Astrocyte of the spinal cord (primary cell): ENCODE measurements at places on chromosomes 11 and 22.

DNA sequence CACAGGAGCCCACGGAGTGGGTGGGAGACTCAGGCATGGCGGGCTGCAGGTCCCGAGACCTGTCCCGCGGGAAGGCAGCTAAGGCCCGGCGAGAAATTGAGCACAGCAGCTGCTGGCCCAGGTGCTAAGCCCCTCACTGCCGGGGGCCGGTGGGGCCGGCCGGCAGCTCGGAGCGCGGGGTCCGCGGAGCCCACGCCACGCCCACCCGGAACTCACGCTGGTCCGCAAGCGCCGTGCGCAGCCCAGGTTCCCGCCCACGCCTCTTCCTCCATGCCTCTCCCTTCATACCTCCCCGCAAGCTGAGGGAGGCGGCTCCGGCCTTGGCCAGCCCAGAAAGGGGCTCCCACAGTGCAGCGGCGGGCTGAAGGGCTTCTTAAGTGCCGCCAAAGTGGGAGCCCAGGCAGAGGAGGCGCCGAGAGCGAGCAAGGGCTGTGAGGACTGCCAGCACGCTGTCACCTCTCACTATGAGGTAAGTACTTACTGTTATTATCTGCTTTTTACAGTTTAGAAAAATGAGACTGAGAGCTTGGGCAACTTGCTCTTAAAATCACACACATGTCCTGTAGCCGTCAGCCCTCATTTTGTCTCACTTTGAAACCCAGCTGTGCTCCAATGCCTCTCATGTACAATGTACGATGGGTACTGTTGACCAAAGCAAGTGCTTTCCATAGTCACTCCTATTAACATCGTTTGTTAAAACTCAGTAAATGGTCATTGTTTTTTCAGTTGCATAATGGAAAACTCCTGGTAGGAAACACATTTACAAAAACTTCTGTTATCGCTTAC, 12.2 kb upstream of the OR10D3 start:
- no peak for DNase-seq

- DNase-seq = no peak
These were observed 3.3 kb downstream of the SGSM1 start for GRCh38 chr22:24809331-24809730.

DNA sequence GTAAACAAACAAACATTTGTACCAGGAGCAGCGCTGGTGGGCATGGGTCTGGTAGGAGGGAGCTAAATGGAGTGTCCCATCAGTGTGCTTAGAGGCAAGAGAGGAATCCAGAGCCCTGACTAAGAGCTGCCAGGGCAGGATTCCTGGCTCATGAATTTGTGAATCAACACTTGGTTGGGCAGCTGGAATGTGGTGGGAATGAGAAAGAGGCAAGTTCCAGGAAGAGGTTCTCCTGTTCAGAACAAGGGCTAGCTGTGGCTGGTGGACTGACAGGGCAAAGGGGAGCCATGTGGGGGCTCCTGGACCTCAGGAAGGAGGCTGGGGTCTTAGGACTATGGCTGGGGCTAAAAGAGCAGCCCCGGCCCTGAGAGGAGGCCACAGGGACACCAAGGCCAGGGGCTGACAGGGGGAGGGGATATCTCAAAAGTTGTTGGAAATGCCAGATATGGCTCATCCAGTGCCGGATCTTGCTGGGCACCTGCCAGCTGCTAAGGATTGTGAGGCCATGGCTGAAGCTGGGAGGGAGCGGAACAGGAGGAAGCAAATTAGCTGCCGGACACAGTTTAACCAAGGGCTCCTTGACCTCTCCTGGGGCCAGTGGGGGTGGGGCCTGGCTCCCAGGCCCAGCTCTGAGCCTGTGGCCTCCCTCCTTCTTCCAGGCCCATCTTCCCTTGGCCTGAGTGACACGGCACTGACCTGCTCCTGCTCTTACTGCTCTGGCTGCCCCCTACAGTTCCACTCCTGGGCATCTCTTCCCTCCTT, 14.6 kb upstream of the P2RY6 start:
- DNase-seq = peak; percentile 94

DNA sequence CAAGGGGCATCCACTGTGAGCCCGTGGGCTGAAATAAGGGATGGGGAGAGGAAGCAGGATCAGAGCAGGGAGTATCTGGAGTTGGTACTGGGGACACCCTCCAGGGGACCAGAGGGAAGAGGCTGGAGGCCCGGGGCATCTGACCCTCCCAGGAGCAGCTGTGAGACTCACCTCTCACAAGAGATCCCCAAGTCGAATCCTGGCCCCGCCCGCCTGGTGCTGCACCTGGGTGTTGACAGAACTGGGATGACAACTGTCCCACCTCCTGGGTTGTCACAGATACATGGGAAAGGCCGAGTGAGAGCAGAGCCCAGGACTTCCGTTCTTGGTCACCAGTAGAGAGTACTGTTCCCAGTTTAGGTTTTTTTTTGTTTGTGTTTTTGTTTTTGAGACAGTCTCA, 78.9 kb downstream of the CELSR1 start:
- no peak for DNase-seq

- DNase-seq = no peak
These were observed 75.8 kb downstream of the NAT10 start for GRCh38 chr11:34181251-34181650.

DNA sequence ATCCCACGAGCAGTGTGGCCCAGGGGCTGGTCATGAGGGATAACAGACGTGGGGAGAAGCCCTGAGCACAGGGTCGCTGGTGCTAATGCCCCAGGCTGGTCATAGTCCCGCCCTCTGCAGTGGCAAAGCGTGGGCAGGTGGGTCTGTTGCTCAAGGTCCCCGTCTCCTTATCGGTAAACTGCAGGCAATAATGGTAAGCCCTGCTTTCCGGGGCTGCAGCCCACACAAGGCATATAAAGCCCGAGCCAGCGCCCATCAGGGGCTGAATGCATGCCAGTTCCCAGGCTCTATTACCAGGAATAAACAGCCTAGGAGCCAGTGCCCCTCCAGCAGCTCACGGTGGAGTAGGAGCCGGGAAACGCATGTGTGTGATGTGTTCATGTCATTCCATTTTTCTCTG, 261.0 kb downstream of the BRD1 start:
- no peak for DNase-seq

- no peak for DNase-seq
These were observed 73.2 kb downstream of the FAT3 start for GRCh38 chr11:92297567-92298553.

DNA sequence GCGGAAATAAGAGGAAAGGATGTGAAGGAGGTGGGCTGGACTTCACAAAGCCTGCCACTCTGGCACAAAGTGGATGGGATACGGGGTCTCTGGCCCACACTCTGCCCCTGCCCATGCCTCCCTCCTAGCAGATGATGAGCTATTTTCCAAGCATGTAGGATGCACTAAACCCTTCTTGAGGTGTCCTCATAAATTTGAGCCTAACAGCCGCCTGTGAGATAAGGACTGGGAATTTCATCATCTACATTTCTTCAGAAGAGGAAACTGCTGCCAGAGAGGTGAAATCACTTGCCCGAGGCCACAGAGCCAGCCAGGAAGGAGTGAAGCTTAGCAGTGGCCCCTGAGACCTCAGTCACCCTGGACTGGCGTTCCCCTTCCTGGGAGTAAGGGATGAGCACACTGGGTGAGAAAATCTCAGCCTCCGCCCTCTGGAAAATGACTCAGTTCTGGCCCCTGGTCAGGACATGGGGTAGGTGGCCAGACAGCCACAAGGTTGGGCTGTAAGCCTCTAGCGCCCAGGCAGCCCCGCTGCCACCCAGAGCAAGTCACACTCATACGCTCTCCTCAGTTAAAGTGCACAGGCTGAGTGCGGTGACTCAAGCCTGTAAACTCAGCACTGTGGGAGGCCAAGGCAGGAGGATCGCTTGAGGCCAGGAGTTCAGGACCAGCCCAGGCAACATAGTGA, 27.9 kb downstream of the MB start:
- peak; percentile 44 for DNase-seq

DNA sequence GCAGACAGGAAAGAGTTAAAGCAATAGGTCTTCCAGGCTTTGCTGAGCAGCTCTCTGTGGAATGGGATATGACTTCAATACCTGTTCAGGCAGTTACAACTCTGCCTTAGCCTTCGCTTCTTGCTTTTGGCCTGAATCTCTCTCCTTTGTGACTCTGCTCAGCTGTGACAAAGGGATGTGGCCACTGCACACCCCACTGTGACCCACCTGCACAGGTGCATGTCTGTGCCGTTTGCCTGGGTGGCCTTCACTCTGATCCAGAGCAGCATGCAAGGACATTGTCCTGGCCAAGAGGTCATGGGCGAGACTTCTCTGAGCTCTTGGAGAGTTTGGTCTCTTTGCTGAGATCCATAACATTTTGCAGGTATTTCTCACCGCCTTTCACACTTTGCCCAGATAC, 891.3 kb downstream of the BRD1 start:
- no peak for DNase-seq

GRCh38 chr11:36160091-36160490, 129.1 kb downstream of the COMMD9 start:
- DNase-seq = no peak

DNA sequence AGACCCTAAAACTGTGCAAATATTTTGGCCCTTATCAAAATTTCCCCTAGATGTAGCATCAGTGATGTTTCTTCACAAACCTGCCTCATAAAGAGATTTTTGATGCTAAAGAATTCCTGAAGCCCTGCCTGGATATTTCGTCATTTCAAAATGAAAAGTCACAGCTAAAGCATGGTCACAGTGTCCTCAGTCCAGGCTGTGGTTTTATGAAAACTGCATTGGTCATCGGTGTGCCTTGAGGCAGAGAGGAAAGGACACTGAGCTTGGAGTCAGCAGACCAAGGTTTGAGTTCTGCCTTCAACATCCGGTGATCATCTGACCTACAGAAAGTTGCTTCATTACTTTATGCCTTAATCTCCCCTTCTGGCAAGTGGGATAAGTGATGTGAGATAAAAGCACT, 34.8 kb upstream of the ALKBH3 start:
- no peak for DNase-seq

DNA sequence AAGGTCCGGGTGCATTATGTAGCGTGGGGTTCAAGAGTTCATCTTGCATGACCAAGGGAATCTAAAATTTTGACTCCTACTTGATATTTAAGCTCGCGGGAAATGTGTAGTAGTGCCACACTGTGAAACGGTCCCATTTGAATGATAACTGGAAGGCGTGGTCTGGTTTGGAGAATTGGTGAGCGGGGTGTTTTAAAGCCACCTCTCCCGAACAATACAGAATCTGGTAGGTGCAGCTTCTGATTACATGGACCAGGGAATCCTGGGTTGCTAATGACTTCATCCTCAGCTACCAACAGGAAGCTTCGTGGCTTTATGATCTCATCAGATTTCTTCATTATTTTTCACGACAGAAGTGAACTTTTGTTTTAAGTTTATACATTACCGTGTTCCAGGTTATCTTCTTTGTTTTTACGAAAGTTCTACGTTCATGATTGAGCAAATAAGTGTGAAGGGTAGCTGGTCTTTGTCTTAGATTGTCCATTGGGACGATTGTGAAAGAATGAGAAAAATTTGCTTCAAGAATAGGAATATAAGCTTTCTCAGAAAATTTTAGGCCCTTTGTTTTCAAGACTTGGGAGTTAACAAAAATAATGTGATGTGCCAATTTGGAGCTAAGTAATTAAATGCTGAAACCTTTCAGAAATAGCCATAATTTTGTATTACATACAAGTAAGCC, 1.7 kb downstream of the QSER1 start:
- peak; percentile 89 for DNase-seq

DNA sequence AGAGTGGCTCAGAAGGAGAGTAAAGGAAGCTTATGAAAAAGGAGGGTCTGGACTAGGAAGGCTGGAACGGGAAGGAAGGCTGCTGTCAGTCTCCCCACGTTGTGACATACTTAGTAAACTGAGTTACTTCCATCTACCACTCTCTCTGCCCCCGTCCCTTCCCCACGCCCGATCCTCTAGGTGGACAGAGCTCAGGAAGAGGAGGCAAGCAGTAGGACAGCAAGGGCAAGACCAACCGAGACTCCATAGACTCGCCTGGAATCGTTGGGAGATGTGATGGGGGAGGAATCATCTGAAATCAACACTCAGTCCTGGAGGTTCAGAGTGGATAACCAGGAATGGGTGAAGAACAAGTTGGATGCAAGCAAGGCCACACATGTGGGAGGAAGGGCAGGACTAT, 240.7 kb downstream of the BUD13 start:
- no peak for DNase-seq

GRCh38 chr11:87275176-87275575, 237.4 kb downstream of the TMEM135 start:
- DNase-seq = no peak

- DNase-seq = no peak
These were observed 59.0 kb downstream of the OSBP2 start for GRCh38 chr22:30753701-30754100.
